Activated CD4-positive, CD25-positive, alpha-beta regulatory T cell treated with anti-CD3 and anti-CD28 coated beads, Interleukin-2, amount 50 U/mL, for 24 hours (primary cell): ENCODE measurements at places on chromosomes 11 and 22.

- no peak for ATAC-seq
Measured at GRCh38 chr11:1504138-1504537, 17.6 kb upstream of the MOB2 start.

DNA sequence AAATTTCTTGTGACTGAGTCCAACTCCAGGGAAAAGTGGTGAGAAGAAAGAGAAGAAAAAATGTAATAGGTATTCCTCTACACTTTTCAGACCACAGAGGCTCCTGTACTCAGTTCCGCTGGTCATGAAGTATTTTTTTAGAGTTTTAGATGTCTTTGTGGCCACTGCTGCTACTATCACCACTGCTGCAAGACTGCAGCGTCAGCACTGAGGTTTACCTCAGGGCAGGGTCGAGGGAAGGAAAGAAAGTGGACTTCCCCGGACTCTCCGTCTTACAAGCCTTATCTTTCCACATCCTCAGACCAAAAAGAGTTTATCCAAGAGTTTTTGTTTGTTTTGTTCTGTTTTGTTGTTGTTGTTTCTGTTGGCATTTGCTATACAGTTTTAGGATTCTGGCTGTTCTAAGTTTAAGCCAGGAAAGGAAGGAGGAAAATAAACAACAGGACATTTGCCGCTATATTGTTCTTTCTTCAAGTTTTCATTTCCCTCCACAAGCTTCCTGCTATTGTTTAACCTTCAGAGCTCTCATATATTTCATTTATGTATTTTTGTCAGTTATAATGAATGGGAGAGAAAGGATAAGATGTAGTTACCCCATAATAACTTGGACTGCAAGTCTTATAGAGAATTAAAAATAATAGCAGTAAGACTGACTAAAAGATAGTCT, 919.3 kb downstream of the NTM start:
- ATAC-seq: no peak

GRCh38 chr11:16012125-16012751, 344.1 kb downstream of the SOX6 start:
- no peak for ATAC-seq

DNA sequence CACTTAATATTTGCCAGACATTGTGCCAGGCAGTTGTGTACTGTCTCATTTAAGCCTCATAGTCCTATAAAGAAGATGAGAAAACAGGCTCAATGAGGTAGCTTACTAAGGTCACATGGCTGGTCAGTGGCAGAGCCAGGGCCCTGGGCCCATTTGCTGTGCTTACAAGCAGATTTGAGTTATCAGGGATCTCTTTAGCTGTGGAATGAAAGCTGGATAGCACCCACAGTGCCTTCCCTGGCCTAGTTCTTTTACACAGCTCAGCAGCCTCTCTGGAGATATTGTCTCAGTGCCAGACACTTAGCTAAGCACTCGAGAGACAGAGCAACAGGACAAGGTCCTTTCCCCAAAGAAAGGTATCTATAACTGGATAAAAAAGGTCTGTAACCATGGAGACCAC, 6.1 kb downstream of the TMEM86A start:
- ATAC-seq: no peak

DNA sequence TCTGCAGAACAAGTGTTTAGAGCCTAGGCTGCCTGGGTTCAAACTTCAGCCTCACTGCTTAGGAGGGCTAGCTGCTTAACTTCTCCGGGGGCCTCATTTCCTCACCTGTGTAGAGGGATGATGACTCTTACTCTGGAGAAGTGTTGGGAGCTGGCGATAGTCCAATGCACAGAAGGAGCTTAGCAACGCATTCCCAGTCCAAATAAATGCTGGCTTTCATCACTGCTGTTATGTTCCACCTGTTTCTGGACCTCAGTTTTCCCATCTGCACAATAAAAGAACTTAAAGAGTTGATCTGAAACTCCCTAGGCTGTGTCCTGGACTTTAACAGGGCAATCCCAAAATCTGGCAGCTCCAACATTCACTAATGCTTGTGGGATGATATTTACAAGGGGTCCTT, 337.8 kb downstream of the MIAT start:
- ATAC-seq: no peak

GRCh38 chr22:37672920-37673455, 2.4 kb upstream of the LGALS1 start:
- no peak for ATAC-seq

GRCh38 chr11:61803889-61804647, 11.4 kb downstream of the FEN1 start:
- ATAC-seq: no peak
